ENCODE measurements at places on chromosomes 7 and 10.
A peak's percentile ranks its signal among the peaks of the same experiment; 100 is the strongest.

DNA sequence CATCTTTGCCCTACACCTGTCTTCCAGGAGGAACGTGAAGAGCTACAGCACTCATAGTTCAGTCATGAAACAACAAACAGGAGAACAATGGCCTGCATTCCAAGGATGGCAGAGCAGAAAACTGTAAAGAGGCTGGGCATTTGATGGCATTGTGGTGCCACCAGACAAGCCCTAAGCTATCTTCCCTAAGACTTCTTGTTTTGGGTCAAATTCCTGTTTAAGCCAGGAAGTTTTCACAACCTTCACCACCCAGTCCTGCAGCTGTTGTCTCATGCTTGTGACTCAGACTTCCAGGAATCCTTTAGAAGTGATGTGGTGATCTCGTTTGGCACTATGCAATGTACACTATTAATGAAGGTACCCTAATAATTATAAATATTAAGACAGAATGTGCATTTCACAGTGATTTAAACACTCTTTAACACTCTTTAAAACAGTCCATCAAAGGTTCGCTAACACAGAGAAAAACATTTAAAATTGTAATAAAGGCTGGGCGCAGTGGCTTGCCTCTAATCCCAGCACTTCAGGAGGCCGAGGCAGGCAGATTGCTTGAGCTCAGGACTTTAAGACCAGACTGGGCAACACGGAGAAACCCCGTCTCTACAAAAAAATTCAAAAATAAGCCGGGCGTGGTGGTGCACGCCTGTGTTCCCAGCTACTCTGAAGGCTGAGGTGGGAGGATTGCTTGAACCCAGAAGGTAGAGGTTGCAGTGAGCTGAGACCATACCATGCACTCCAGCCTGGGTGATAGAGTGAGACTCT, 2.7 kb upstream of the HERPUD2 start:
- peak; percentile 68 for DNase-seq

DNA sequence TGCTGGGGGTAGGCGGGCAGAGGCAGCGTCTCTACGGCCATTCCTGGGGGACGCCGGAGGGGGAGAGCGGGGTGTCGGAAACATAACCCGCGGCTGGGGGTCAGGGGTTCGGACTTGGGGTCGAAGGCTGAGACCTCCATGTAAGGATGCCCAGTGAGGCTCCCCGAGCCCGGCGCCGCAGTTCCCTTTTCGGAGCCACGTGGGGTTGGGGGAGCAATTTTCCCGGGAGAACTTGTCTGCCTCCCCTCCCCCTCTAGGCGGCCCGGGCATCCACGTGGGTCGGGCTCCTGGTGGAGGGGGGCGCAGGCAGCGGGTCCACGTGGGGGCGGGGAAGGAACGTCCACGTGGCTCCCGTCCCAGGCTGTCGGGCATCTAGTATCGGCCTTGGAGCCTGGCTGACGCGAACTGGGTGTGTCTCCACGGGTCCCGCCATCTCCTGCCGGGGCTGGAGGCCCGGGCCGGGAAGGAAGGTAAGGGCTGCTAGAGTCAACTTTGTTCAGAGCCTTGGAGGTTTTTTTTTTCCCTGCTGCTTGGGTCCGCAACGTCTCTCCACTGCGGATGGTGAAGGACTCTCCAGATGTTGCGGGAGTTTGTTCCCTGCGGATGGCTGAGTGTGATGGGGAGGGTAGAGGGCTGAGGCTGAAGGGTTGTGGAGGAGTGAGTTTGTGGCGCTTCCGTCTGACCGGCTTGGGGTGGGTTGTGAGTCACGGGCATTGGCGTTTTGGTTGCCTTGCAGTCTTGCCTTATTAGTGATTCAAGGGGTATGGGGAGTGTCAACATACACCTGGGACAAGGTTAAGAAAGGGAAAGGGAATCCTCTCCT, 744 bp downstream of the PPRC1 start:
- peak; percentile 76 for DNase-seq

GRCh38 chr7:30660331-30661255, 21.7 kb downstream of the CRHR2 start:
- no peak for DNase-seq

- no peak for DNase-seq
Observed at GRCh38 chr7:114212721-114213429, 201.7 kb upstream of the FOXP2 start.

- DNase-seq: no peak
Observed at GRCh38 chr7:40715053-40715430, 580.2 kb downstream of the SUGCT start.

DNA sequence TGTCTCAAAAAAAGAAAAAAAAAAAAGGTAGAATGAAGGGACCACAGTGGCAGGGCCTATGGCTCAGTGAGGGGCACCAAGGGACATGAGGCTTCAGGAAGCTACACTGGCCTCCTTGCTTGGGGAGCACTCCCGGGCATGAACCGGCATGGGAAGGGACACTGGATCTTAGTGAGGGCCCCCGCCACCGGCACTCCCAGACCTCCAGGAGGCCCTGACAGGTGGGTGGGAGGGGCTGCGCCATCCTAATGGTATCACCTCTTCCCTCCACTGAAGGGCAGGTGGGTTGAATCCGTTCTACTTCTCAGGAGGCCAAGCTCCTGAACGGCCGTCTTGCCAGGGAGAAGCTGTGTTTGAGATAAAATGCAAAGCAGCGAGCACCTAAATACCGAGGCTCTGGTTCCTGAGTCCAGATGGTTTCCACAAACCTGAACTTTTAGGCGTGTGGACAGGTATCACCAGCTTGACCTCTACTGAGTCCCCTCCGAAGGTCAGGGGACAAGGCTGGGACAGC, 69.8 kb downstream of the C10orf143 start:
- no peak for DNase-seq

DNA sequence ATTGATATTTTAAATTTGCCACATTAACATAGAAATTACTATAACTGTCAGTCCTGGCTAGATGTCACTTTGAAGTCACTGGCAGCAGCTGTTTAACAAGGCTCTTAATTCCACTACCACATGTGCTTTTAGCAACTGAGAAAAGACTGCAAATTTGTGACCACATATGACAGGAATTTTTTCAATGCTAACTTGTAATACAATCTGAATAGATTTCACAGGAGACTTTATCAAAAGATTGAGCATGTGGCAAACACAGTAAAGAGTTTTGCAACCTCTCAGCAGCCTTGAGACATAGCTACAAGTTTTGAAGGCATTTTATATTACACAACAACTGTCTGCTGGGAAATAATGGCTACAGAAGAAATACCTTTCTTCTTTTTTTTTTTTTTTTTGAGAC, 73.0 kb downstream of the MICU1 start:
- no peak for DNase-seq

DNA sequence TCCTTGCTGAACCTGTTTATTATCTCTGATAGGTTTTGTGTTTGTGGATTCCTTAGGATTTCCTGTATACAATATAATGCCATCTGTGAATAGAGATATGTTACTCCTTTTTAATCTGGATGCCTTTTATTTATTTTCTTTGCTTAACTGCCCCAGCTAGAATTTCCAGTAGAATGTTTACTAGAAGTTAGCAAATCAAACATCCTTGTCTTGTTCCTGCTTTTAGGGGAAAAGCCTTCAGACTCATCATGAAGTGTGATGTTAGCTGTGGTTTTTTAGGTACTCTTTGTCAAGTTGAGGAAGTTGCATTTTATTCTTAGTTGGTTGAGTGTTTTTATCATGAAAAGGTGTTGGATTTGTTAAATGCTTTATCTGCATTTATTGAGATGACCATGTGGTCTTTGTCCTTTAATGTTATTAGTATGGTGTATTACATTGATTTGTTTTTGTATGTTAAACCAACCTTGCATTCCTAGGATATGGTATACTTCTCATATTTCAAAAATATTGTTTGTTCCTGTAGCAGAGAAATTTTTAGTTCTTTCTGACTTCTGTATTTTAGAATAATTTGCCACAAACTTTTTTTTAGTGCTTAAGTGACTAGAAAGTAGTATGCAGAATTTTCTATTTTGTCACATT, 24.3 kb downstream of the PPP2R2D start:
- no peak for DNase-seq

DNA sequence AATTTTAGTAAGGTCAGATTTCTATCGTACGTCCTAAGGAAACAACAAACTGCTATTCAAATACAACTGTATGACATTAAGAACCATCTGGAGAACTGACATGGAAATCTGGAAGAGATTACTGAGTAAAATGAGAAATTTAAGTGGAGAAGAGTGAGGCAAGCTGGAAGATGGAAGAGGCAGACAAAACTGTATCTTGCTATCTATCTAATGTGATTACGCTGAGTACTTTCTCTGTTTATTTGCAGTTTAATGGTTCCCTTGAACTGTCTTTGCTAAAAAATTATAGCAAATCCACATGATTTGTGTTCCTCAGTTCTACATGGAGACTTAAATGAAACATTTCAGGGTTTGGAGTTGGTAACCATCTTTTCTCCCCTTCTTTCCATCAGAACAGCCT, 927.1 kb upstream of the MBL2 start:
- DNase-seq: no peak

GRCh38 chr10:78752708-78753107, 316.1 kb upstream of the ZMIZ1 start:
- DNase-seq: no peak

- no peak for DNase-seq
Observed at GRCh38 chr10:74530981-74531380, 295.4 kb upstream of the KAT6B start.

DNA sequence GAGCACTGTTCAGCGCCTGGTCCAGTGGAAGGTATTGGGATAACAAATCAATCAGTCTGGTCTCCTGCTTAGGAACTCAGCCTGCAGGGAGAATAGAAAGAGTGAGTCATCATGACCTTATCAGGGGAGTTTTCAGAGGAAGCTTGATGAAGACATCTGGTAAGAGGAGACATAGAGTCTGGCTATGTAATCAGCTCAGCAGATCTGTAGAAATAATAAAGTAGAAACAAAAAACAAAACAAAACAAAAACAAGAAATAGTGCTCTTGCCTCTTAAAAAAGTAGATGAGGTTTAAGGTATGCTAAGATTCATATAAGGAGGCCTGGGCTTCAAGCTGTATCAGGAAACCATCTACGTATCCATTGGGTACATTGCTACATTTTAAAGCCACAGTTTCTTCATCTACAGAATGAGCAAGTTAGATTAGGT, 14.4 kb downstream of the TAS2R41 start:
- DNase-seq: no peak

DNA sequence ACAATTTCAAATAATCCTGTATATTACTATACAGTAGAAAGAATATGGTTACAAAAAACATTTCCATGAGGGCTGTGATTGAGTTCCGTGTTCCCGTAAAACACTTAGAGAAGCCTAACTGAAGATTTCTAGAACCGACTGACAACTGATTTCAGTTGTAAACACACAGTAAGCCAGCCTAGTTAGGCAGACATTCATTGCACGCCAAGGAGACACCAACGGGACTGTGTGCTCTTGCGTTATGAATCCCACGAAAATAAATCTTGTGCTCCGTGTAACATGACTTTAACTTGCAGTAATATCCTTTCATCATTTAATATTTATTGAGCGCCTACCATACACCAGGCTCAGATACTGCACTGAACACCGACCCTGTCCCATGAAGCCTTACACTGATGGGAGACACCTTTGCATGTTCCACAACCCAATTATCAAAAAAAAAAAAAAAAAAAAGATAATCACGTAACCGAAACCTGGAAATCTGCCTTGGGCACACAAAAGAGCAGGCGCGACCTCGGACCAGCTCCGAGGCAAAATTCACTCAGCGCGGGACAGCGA, 420 bp upstream of the KLHL7 start:
- DNase-seq: no peak

- no peak for DNase-seq
Observed at GRCh38 chr7:48901966-48902365, 22.4 kb upstream of the CDC14C start.

Measured in H54 (cell line).